ENCODE measurements at places on chromosomes 1 and 21.
A peak's percentile ranks its signal among the peaks of the same experiment; 100 is the strongest.

GRCh38 chr1:115156826-115157468 is 67.6 kb upstream of the TSPAN2 start:
- peak; percentile 25 for ATAC-seq

DNA sequence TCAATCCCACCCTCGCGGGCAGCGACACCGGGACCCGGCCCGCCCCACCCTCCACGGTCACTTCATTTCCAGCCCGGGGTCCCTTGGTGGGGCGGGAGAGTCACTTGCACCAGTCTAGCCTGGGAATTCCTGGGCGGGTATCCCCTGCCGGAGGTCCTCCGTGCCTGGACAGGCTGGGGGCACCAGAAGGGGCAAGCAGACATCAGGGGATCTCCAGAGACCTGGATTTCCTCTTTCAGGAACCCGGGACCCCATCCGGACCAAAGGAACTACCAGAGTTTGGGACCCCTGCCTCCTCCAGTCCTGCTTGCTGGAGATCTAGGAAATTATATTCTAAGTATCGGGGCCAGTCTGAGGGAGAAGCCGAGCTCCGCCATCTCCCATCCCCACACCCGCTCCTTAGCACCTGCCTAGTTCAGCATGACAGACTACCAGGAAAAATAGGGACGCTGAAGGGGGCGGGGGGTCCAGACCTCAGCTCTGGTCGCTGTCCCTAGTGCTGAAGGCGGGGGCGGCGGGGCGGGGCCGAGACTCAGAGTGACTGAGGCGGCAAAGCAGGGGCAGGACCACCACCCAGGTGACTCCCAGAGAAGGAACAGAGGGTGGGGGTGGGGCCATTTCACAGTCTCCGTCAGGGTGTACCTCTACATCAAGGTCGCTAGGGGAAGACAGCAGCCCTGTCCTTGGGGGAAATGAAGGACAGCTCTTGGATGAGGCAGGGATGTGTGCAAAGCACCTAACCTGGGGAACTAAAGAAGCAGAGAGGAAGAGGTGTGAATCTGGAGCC is 832 bp downstream of the HCN3 start:
- ATAC-seq = peak; percentile 68

- no peak for ATAC-seq
Observed at GRCh38 chr1:5763696-5764370, 228.4 kb downstream of the NPHP4 start.

- no peak for ATAC-seq
Observed at GRCh38 chr1:157310401-157310800, 172.2 kb upstream of the ETV3 start.

DNA sequence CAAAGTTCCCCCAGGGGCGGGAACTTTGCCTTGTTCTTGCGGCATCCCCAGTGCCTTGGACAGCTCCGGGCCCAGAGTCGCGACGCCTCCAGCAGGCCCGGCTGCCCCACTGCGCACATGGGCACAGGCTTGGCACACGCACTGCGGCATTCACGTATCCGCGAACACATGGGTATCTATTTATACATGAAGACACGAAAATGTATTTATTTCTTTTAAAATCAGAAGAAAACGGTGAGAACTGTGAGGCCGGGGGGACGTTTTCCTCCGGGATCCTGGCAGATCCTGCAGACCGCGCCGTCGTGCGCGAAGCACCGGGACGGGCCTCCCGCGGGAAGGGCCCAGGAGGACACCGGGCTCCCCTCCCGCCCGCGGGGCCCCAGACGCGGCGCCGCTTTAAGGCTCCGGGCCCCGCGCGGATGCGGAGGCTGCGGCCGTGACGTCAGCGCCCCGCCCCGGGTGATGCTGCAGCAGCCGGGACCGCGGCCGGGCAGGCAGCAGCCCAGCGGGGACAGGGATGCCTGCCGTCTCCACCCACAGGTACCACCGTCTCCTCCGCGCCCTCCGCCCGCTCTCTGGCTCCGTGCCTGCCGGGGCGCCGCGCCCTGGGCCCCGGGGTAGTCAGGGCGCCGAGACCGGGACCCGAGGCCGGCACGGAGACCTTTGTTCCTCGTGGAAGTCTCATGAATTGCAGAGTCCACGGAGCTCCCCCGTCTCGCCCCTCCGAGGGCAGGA is at the start of gene SLC45A1:
SLC45A1 (plus strand) TSS at position 468 of the 735 bp plus-strand sequence. CDS start 6,216 bp downstream, outside the sequence.
- peak; percentile 81 for ATAC-seq

DNA sequence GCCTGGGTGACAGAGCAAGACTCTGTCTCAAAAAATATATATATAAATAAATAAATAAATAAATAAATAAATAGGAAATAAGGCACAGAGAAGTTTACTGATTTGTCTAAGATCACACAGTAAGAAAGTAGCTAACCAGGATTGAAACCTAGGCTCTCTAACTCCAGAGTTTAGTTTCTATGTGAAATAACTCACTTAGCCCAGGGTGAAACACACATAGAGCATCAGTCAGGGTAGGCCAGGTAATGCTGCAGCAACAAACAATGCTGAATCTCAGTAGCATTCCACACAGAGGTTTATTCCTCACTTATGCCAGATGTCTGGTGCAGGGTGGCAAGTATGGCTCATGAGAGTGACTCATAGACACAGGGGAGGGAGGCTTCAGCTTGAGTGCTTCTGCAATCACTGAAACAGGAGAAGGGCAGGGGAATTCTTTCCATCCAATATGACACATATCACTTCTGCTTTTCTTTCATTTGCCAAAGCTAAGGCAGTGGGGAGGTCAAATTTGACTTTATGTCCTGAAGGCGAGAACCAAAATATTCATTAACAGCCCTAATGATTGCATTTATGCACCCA is 37.1 kb upstream of the KANK4 start:
- peak; percentile 82 for ATAC-seq

- ATAC-seq = peak; percentile 95
Observed at GRCh38 chr1:204494281-204495077, at the start of gene PIK3C2B. Gene PIK3C2B (minus strand): TSS chr1:204494805. CDS start chr1:204469802, 25,003 bp downstream.

GRCh38 chr1:162905174-162906158 is 44.5 kb upstream of the CCDC190 start:
- peak; percentile 84 for ATAC-seq

DNA sequence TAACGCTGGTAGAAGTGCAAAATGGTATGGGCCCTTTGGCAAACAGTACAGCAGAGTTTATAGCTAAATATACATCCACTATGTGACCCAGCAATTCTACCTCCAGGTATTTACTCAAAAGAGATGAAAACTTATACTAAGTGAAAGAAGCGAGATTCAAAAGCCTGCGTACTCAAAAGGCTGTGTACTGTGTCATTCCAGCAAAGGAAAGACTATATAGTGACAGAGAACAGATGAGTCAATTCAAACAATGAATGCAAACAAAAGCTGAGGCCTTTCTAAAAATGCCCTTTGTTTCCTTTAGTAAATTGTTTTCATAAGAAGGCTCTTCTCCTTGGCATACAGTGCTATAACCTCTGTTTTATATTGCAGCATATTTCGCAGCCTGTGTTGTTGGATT is 268.8 kb upstream of the CSF3R start:
- no peak for ATAC-seq

- no peak for ATAC-seq
Observed at GRCh38 chr1:32889731-32890278, 3.5 kb downstream of the HPCA start.

DNA sequence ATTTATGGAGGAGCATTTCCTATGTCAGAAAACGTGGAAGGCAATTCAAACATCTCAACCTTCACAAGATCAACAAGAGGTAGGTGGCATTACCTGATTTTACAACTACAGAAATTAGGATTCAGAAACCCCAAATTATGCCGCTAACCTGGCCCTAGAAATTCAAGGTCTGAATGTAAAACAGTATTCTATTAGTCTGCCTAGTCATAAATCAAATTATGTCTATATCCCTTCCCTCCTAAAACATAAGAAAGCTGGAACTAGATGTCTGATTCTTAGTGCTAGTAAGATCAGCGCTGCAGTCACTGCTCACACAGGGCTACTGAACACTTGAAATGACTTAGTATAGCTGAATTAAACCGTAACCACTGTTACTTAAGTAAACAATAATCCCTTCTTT is 1.4 kb downstream of the TOMM20 start:
- no peak for ATAC-seq

DNA sequence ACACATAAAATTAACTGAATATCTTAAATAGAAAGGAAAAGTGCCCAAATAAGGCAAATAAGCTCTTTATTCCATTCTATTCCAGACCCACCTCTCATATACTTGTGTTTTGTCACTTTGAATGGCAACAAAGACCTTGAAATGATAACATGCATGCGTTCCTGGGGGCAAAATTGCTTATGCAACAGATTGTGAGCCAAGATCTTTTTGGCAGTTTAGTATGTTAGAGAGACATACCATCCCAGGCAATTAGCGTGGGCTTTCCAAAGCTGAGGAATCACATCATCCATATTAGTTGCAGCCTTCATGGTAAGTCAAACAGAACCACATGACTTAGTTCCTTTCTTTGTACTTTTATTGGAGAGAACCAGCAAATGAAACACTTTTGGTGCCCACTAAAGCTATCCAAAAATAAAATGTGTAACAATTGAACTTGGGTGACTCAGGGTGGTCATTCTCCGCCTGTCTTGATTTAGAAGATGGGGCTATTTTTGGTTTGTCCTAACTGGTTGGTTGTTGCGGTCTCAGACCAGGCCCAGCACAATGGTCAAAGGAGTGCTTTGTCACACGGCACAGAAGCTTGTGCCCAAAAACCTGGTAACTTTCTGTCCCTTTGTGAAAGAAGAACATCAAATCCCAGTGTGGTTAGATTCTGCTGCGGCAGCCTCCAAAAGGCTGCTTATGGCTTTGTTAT is 68.7 kb upstream of the ATF3 start:
- no peak for ATAC-seq

DNA sequence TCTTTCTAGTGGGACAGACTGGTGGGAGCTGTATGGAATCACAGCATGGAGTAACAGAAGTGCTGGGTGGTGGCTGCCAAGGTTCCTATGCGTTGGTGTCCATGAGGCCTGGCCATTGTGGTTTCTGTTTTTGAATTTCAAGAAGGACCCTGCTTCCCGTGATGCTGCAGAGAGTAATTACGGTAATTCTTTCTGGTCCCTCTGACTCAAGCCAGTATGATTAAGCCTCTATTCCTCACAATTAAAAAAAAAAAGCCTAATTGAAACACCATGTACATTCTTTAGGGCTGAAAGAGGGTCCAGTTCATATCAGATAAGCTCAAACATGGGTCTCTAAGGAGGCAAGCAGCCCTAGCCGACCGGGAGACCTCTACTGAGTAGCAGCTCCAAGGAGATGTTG is 10.5 kb upstream of the C1orf21 start:
- no peak for ATAC-seq

- ATAC-seq = peak; percentile 92
Observed at GRCh38 chr1:160681066-160681890, 30.3 kb downstream of the CD48 start.

DNA sequence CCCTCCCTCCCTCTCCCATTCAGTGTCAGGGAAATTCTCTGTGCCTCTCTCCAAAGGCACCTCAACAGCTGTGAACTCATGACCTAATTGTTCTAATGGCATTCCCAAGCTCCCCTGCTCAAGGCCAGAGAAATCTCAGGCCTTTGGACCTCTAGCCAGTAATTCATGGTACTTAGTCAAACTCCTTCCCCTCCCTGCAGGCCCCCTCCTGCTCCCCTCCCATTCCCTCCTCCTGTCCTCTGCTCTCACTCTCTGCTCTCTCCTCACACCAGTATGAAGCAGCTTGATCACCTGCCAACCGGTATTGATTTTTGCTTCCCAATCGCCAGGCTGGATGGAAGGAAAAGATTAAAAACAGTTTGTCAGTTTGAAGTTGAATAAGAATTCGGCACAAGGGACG is 370.5 kb upstream of the PBX1 start:
- no peak for ATAC-seq

DNA sequence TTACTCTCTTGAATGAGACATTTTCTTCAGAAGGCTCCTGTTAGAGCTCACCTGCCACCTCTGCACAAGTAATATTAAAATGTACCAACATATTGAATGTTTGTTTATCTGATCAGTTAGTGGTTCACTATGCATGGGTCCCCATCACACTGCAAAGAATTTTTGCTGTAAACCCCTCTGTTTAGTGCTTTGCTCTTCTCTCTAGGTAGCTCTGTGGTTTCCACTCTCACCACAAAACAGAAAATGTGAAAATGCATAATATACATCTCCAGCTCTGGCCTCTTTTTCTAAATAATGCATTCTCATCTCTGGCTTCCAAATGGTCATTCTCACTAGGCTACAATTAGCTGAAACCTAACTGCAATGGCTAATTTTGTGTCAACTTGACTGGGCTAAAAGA is 176.7 kb downstream of the TRIM33 start:
- no peak for ATAC-seq

DNA sequence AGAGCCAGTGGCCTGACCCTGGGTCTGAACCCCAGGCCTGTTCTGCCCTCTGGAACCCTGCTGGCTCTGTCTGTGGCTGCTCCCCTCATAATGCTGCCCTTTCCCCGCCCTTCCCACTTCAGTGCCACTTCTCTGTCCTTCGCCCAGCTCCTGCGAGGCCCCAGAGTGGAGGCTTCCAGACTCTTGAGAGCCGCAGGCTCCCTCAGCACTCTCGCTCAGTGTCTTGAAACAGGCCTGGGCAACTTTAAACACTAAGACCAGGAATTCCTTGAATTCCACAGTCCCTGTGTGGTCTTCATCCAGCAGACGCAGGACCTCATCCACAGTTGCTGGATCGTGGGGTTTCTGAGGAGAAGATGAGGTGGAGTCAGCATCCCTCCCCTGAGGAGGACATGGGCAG is 3.5 kb downstream of the CRNN start:
- peak; percentile 42 for ATAC-seq

DNA sequence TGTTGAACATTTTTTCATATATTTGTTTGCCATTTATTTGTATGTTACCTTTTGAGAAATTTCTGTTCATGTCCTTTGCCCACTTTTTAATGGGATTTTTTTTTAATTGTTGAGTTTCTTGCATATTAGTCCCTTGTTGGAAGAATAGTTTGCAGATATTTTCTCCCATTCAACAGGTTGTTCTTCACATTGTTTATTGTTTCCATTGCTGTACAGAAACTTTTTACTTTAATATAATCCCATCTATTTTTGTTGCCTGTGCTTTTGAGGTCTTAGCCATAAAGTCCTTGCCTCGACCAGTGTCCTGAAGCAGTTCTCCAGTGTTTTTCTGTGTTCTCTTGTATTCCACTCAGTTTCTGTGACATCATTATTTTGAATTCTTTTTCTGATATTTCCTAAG is 54.2 kb upstream of the B3GALT2 start:
- ATAC-seq = no peak

GRCh38 chr21:16420031-16420724 is 690.4 kb downstream of the USP25 start:
- ATAC-seq = no peak

GRCh38 chr1:174680101-174680500 is 232.3 kb downstream of the GPR52 start:
- ATAC-seq = no peak

GRCh38 chr1:219505886-219506285 is 107.0 kb downstream of the ZC3H11B start:
- ATAC-seq = no peak
